ENCODE measurements at places on chromosomes 4 and X. TPM values are rescaled to one million over a fixed set of nuclear protein-coding genes. Genes with fewer than 3 reads are reported as not detected.

GRCh38 chrX:119728487-119728886 lies 29.9 kb upstream of the SOWAHD start:
- DNase-seq = no peak

GRCh38 chr4:71648448-71648847 lies 135.4 kb downstream of the GC start:
- no peak for DNase-seq

GRCh38 chrX:1558761-1559468 lies 21.9 kb upstream of the P2RY8 start:
- DNase-seq = no peak

SRPX gene
- polyA plus RNA-seq = 44.9 TPM

DNA sequence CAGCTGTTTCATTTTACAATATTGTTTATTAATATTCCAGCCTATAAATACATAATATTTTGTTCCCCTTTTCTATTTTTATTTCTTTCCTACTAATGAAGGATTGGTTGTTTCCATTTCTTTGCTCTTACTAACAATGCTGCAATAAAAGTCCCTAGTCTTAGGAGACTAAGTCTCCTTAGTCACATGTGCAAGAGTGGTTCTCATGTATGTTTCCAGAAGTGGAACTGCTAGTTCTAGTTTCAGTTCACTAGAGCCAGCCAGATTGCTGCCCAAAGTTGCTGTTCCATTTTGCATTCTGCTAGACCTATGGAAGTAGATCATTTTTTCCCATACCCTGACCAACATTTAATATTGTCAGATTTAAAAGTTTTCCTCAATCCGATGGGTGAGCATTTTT lies 44.3 kb downstream of the CNGA1 start:
- no peak for DNase-seq
